Mesenchymal stem cell (in vitro differentiated cells and primary cell): ENCODE measurements at places on chromosomes 11 and 22.

GRCh38 chr11:102276783-102277182, 40.5 kb upstream of the BIRC3 start:
- peaks cover 7% of the 10 kb centered on the region for H3K4me1 ChIP-seq
- H3K27me3 ChIP-seq, result no peaks in the 10 kb centered on the region
- no peak overlapping the region for H3K27ac ChIP-seq
- no peak for DNase-seq
- H3K4me3 ChIP-seq, result peak overlapping the region; percentile 20

GRCh38 chr11:95571718-95572260, 217.8 kb downstream of the FAM76B start:
- H3K36me3 ChIP-seq, result no peaks in the 10 kb centered on the region
- DNase-seq, result no peak
- no peaks in the 10 kb centered on the region for H3K27me3 ChIP-seq
- no peak overlapping the region for H3K27ac ChIP-seq

- DNase-seq, result no peak
- H3K36me3 ChIP-seq, result no peaks in the 10 kb centered on the region
- H3K4me3 ChIP-seq, result no peak overlapping the region
- H3K27ac ChIP-seq, result no peak overlapping the region
- H3K4me1 ChIP-seq, result peaks cover 7% of the 10 kb centered on the region
Measured at GRCh38 chr22:25120093-25120561, 79.5 kb upstream of the CRYBB3 start.

DNA sequence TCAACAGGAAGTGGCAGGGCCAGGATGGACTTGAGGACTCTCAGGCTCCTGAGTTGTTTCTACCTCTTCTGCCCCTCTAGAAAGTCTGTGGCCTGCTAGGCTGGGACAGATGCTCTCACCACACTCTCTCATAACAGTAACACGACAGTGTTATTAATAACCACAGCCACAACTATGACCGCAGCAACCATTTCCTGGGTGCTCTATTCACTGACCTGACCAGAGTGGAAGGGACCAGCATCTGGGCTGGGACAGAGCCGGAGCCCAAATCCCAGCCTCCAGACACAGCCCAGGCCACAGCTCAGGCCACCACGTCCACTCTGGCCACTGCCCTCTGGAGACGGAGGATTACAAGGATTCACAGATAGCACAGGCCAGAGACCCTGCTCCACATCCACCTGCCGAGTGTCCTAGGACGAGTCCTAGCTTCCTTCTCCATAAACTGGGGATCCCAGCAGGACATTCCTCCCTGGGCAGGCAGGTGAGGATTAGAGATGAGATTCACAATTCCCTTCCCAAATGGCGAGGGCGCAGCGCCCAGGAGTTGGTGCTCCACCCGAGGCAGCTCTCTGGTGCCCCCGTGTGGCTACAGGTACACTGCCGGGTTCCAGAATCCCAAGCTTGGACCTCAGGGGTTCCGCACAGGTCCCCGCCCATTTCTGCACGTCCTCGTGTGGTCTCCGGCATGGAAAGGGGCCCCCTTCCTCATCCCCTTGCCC, 7.1 kb downstream of the PNPLA5 start:
- peaks cover 2% of the 10 kb centered on the region for H3K4me1 ChIP-seq
- H3K36me3 ChIP-seq, result no peaks in the 10 kb centered on the region
- peak; percentile 38 for DNase-seq
- peaks cover 55% of the 10 kb centered on the region for H3K27me3 ChIP-seq
- no peak overlapping the region for H3K27ac ChIP-seq

GRCh38 chr22:38153821-38154562, 27.6 kb downstream of the PLA2G6 start:
- H3K4me1 ChIP-seq, result peaks cover 1% of the 10 kb centered on the region
- H3K36me3 ChIP-seq, result no peaks in the 10 kb centered on the region
- DNase-seq, result no peak
- no peaks in the 10 kb centered on the region for H3K27me3 ChIP-seq
- H3K4me3 ChIP-seq, result no peak overlapping the region

DNA sequence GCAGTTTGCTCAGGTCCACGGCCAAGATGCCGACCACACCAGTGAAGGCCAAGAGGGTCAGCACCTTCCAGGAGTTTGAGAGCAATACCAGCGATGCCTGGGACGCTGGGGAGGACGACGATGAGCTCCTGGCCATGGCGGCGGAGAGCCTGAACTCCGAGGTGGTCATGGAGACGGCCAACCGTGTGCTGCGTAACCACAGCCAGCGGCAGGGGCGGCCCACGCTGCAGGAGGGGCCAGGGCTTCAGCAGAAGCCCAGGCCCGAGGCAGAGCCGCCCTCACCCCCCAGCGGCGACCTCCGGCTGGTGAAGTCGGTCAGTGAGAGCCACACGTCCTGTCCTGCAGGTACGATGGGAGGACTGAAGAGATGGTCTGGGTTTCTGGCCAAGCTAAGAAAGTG, 31.0 kb downstream of the TBC1D22A start:
- no peak overlapping the region for H3K4me3 ChIP-seq
- H3K4me1 ChIP-seq, result peaks cover 15% of the 10 kb centered on the region
- DNase-seq, result no peak
- H3K27me3 ChIP-seq, result no peaks in the 10 kb centered on the region
- no peak overlapping the region for H3K27ac ChIP-seq

GRCh38 chr11:85182441-85183387, 444.4 kb downstream of the DLG2 start:
- H3K4me1 ChIP-seq, result no peaks in the 10 kb centered on the region
- H3K27ac ChIP-seq, result no peak overlapping the region
- DNase-seq, result peak; percentile 35
- H3K36me3 ChIP-seq, result no peaks in the 10 kb centered on the region
- H3K27me3 ChIP-seq, result no peaks in the 10 kb centered on the region

GRCh38 chr11:60899046-60899936, 7.1 kb downstream of the PRPF19 start:
- no peak overlapping the region for H3K27ac ChIP-seq

DNA sequence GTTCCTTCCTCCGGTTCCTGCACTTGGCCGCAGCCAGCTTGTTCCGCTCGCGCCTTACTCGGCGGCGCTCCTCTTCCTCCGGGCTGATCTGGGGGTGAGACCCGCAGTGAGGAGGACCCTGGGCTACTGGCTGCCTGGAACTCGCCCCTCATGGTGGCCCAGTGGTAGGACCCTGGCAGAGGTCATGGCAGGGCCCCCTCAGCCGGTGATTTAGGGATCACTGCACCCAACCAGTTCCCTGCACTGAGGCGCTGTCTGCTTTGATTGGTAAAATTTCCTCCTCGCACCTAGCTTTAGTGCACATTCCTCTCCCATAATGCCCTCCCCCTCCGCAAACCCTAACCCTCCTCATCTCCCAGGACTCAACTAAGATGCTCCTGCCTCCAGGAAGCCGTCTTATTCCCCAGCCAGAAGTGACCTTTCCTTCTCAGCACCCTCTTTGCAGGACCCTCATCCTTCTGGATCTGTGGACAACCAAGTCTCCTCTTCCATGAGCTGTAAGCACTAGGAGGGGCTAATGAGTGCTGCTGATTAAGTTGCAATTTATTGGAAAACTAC, 3.6 kb downstream of the CCDC85B start:
- H3K27ac ChIP-seq, result peak overlapping the region; percentile 15
- H3K36me3 ChIP-seq, result peaks cover 50% of the 10 kb centered on the region
- H3K4me3 ChIP-seq, result peak overlapping the region; percentile 44
- DNase-seq, result no peak

DNA sequence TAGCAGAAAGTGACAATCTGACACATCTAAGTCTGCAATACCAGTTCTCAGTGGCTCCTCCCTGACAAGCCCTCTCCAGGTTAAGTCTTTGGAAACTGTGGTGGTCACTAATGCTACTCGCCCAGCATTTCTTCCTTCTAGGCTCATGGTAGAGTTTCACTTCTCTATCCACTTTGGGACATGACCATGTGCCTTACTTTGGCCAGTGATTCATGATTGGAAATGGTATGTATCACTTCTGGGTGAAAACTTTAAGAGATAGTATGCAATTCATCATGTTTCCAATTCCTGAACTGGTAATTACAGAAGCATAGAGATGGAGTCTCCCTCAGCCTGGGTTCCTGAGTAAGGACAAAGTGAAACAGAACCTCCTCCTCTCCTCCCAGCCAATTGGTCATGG, 151.5 kb upstream of the LMO1 start:
- H3K36me3 ChIP-seq, result no peaks in the 10 kb centered on the region
- no peak overlapping the region for H3K4me3 ChIP-seq
- H3K4me1 ChIP-seq, result no peaks in the 10 kb centered on the region

DNA sequence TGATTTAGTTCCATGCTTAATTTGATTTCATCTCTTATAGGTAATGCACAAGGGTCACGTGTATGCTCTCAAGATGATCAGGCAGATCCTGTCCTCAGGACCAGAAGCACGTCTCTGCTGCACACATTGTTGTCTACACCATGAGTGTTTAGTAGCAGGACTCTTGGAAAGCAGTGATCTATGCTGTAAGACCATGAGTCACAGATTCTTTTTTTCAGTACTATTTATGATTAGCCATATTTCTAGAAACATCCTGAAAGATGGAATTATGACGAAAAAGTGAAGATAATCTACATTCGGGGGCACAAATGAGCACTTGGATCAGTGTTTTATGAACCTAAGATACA, 29.6 kb downstream of the ZBED4 start:
- peaks cover 8% of the 10 kb centered on the region for H3K4me1 ChIP-seq
- H3K4me3 ChIP-seq, result no peak overlapping the region
- H3K27me3 ChIP-seq, result no peaks in the 10 kb centered on the region
- no peak overlapping the region for H3K27ac ChIP-seq
- H3K36me3 ChIP-seq, result peaks cover 43% of the 10 kb centered on the region

- no peaks in the 10 kb centered on the region for H3K27me3 ChIP-seq
- H3K27ac ChIP-seq, result no peak overlapping the region
- peaks cover 2% of the 10 kb centered on the region for H3K4me1 ChIP-seq
- H3K4me3 ChIP-seq, result no peak overlapping the region
Measured at GRCh38 chr11:2569321-2569721, 124.5 kb downstream of the KCNQ1 start.

DNA sequence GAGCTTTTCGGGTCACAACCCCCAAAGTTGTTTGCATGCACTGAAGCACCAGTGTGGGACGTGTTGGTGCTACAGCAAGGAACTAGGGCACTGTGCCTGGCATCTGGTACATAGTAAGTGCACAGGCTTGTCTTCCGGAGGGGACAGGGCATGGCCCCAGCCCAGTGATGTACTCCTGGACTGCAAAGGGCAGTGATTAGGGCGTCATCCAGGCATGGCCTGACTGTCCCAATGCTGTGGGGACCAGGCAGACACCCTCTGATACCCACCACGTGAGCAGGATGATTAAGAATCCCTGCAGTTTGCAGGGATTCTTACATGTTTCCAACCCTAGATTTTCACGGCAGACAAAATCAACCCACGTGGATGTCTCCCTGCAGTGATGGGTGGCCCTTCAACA, 50.0 kb upstream of the RFPL3 start:
- peaks cover 7% of the 10 kb centered on the region for H3K27me3 ChIP-seq
- no peak overlapping the region for H3K27ac ChIP-seq
- H3K4me3 ChIP-seq, result no peak overlapping the region
- peaks cover 4% of the 10 kb centered on the region for H3K4me1 ChIP-seq
- no peak for DNase-seq
- H3K36me3 ChIP-seq, result no peaks in the 10 kb centered on the region

DNA sequence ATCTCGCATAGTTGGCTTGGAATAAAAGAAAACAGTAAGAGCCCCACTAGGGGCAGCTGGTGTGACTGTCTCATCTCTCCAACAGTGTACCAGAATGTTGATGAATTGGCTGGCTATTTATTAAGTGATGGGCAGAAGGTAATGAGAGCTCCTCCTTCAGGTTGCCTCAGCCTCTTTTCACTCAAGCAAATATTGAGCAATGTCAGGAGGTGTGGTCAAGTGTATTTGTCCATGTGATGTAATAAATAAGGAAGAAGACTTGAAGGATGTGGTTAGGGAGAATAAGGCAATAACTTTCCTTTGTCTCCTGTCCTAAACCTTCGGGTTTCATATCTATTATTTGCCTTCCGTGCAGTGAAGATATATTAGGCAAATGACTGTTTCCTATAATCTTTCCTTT, at the start of gene TCN1:
Gene TCN1 (minus strand): TSS at position 91 of the 400 bp plus-strand sequence. CDS start 17 bp downstream, at position 74.
- no peak for DNase-seq
- no peak within 1 kb of the TSS for H3K27ac ChIP-seq
- no peaks in the 10 kb centered on the region for H3K27me3 ChIP-seq

DNA sequence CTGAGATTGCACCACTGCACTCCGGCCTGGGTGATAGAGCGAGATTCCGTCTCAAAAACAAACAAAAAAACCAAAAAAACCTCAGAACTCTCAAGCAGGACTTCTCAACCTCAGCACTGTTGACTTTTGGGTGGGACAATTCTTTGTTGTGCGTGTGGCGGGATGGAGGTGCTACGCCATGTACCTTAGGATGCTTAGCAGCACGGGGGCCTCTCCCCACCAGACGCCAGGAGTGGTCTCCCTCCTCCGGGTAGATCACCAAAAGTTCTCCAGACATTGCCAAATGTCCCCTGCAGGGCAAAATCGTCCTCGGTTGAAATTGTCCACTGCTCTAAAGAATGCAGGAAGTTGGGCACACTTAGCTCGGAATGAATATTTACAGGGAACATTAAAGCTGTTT, 26.9 kb upstream of the ATXN10 start:
- H3K27me3 ChIP-seq, result no peaks in the 10 kb centered on the region
- H3K36me3 ChIP-seq, result no peaks in the 10 kb centered on the region
- no peak for DNase-seq

DNA sequence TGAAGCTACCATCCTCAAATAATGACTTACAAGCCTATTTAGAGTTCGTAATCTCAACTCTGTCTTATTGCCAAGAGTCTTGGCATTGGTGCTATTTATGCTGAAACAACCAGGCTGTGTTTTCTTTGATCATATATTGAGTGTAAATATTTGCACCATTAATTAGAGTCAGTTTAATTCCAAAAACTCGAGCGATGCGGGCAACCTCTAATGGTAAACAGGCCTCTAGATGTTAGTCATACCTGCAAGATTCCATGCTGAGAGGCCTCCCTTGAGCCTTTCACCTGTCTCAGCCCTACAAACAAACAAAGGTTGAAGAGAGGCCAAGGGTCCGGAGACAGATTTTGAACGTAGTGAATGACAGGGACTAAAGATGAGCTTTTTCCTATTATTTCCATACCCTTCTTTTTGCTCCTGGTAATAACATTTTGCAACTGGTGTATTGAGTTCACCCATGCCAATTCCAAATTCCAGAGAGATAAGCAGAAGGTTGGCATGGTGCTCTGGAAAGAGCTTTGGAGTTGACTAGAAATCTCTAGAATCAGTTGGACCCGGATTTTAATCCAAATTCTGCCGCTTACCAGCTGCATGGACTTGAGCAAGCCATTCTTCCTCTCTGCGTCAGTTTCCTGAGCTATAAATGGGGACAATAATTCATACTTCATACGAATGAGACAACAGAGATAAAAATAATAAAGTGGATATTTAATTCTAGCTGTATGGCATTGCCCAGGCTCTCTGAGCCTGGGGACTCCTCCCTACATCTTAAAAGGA, 99.1 kb upstream of the ANO1 start:
- no peaks in the 10 kb centered on the region for H3K36me3 ChIP-seq
- no peaks in the 10 kb centered on the region for H3K4me1 ChIP-seq
- peaks cover 72% of the 10 kb centered on the region for H3K27me3 ChIP-seq
- H3K4me3 ChIP-seq, result no peak overlapping the region
- no peak overlapping the region for H3K27ac ChIP-seq

- H3K27ac ChIP-seq, result no peak overlapping the region
- H3K27me3 ChIP-seq, result peaks cover 40% of the 10 kb centered on the region
- peak; percentile 40 for DNase-seq
Measured at GRCh38 chr11:15638386-15638787, 523.7 kb downstream of the INSC start.
